ENCODE measurements at places on chromosomes 1 and 21. TPM values are rescaled to one million over a fixed set of nuclear protein-coding genes. Genes with fewer than 3 reads are reported as not detected.

Gene UBL4B
- not detected for polyA plus RNA-seq

Gene PDE9A
- 0.20 TPM for polyA plus RNA-seq

Gene LCE1A
- polyA plus RNA-seq = not detected

Gene APOBEC4
- not detected for polyA plus RNA-seq

Gene CYP4Z1
- not detected for polyA plus RNA-seq

Gene NUP210L
- 0.08 TPM for polyA plus RNA-seq

Gene SEMA6C
- 0.13 TPM for polyA plus RNA-seq

Gene LCE1B
- 3.3 TPM for polyA plus RNA-seq

- DNase-seq = no peak
Observed at GRCh38 chr1:170676628-170677027, 12.7 kb downstream of the PRRX1 start.

DNA sequence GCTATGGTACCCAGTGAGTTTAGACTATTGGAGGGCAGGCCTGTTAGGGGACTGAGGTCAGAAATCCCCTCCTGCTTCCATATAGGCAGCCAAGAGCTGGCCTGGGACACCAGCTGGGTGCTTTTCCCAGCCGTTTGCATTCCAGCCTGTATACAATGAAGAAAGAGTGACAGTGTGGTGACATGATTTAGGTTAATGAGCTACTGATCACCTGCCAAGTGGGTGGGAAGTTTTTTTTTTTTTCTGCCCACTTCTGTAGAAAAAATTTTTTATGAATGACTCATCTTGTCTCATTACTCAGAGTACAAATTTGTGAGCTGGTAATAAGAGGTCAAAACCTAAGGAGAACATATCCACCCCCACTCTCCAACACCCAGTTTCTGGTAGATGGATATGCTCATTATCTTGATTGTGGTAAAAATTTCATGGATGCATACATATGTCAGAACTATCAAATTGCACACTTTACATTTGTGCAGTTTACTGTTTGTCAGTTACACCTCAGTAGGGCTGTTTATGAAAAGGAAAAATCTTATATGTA is 16.4 kb upstream of the CGN start:
- no peak for DNase-seq

DNA sequence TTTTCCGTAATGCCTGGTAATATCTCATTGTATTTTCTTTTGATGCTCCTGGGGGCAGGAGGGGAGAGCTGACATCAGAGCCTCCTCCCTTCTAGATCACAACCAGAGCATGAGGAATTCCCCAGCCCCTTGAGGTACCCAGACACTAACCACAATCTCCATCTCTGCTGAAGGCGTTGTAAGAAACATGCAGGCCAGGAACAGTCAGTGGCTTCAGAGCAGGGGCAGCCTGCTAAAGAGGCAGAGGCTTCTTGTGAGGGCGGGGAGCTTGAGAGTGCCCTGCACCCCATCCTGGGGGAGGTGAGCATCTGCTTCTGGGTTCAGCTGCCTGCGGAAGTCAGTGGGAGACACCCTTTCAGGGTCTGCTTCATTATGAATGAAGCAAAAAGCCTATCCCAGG is 19.0 kb downstream of the MAPKAPK2 start:
- peak; percentile 60 for DNase-seq

GRCh38 chr1:234408757-234409156 is 35.5 kb downstream of the COA6 start:
- no peak for DNase-seq

GRCh38 chr21:38740090-38740489 is 65.6 kb upstream of the ETS2 start:
- no peak for DNase-seq

DNA sequence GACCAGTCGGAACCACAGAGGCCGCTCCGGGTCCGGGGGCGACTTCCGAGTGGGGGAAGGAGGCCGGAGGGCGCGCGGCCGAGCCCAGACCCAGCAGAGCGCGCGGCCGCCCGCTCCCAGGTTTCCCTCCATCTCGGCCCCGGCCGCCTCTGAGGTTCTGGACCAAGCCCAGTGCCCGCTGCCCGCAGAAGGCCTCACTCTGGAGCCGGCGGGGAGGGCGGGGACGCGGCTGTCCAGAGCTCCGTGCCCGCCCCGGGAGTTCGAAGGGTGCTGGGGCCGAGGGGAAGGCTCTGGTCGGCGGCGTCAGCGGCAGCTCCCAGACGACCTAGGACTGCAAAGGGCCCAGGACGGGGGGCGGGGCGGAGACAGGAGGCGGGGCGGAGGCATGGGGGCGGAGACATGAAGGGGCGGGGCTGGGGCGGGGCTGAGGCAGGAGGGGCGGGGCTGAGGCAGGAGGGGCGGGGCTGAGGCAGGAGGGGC is 48.0 kb upstream of the SLC19A1 start:
- no peak for DNase-seq

DNA sequence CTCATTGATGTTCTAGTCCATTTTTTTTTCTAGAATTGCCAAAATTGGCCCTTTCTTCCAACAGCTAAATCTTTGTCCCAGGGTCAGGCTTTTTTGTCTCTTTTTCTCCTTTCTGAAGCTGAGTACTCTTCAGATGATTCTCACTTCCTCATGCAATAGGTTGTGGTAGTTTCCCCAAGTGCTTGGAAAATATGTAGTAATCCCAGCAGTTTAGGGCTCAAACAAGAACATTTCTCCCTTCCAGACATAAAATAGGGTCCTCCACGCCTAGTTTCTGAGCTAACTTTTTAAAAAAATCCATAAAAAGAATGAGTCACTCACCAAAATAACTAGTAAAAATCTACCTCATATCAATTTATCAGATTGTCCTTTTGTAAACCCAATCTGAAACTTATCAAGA is 10.0 kb upstream of the MCOLN3 start:
- DNase-seq = no peak

DNA sequence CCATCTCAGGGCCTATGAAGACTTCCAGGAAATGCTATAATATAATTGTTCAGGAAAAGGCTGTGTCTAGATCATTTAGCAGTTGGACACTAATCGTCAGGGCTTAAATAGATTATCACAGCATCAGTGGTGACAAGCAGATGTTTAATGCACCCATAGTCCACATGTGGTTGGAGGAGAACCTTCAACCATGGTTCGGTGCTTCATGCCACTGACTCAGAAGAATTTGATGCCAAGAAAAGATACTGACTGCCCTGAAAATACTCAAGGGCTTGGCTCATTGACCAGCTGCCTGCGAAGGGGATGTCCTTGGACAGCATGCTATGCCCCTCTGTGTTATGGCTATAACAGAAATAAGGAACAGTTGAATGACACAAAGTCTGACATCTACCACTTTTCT is 175.7 kb downstream of the HHIPL2 start:
- no peak for DNase-seq

- DNase-seq = no peak
Observed at GRCh38 chr21:25722631-25723030, 12.1 kb downstream of the ATP5PF start.

- DNase-seq = no peak
Observed at GRCh38 chr1:206583707-206584648, 28.3 kb downstream of the EIF2D start.

GRCh38 chr1:232648316-232648715 is 18.4 kb upstream of the SIPA1L2 start:
- no peak for DNase-seq

GRCh38 chr1:50195205-50195604 is 86.5 kb downstream of the ELAVL4 start:
- DNase-seq = no peak

- DNase-seq = no peak
Observed at GRCh38 chr21:38272215-38272614, 15.4 kb downstream of the KCNJ15 start.

DNA sequence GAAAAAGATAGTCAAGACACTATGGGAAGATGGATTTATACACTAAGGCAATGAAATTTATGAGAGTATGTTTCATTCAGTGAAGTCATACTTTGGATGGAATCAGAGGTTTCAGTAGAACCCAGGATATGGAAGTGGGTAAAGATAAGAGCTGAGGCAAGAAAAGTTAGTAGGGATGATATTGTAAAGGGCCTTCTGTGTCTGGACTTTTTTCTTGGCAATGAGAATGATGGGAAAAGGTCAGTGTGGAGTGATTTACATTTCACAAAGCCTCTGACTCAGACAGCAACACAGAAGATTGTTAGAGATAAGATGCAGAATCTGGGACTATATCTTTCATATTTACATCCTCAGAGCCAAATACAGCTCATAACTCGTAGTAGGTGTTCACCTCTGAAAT is 32.1 kb downstream of the SH3BGR start:
- no peak for DNase-seq
